Activated CD4-positive, alpha-beta memory T cell treated with anti-CD3 and anti-CD28 coated beads, Interleukin-2, amount 10 ng/mL, durations not matched to agents 7 days and 5 days (primary cell): ENCODE measurements at places on chromosomes 1 and 21. TPM values are rescaled to one million over a fixed set of nuclear protein-coding genes. Genes with fewer than 3 reads are reported as not detected.
A peak's percentile ranks its signal among the peaks of the same experiment; 100 is the strongest.

E2F2 gene
- total RNA-seq = 98.9 TPM

CFHR2 gene
- total RNA-seq = not detected

BCAR3 gene
- total RNA-seq = 3.1 TPM

ARV1 gene
- 13.2 TPM for total RNA-seq

FCRL3 gene
- 0.73 TPM for total RNA-seq

FAM177B gene
- not detected for total RNA-seq

DNA sequence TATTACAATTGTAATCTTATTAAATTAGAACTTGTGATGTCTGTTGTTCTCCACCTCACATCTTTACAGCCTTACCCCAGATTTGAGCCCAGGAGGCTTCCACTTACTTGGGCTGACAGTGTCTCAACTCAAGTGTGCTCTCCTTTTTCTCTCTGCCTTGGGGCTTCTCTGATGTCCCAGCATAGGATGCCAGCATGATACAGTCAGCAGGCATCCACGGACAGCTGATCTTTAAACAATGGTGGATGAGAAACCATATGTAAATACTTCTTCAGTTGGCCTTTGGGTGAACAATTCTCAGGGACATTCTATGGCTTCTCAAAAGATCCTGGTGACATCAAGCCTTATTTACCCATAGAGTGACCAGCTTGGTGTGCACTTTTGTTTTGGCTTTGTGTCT, 107.6 kb upstream of the GORAB start:
- H3K4me1 ChIP-seq = no peaks in the 10 kb centered on the region
- peaks cover 3% of the 10 kb centered on the region for H3K27me3 ChIP-seq
- H3K4me3 ChIP-seq = no peak overlapping the region
- no peaks in the 10 kb centered on the region for H3K36me3 ChIP-seq
- no peak for DNase-seq

GRCh38 chr1:46246548-46247435, 771 bp upstream of the RAD54L start:
- H3K4me3 ChIP-seq = peak overlapping the region; percentile 87
- no peaks in the 10 kb centered on the region for H3K27me3 ChIP-seq
- peaks cover 26% of the 10 kb centered on the region for H3K36me3 ChIP-seq

DNA sequence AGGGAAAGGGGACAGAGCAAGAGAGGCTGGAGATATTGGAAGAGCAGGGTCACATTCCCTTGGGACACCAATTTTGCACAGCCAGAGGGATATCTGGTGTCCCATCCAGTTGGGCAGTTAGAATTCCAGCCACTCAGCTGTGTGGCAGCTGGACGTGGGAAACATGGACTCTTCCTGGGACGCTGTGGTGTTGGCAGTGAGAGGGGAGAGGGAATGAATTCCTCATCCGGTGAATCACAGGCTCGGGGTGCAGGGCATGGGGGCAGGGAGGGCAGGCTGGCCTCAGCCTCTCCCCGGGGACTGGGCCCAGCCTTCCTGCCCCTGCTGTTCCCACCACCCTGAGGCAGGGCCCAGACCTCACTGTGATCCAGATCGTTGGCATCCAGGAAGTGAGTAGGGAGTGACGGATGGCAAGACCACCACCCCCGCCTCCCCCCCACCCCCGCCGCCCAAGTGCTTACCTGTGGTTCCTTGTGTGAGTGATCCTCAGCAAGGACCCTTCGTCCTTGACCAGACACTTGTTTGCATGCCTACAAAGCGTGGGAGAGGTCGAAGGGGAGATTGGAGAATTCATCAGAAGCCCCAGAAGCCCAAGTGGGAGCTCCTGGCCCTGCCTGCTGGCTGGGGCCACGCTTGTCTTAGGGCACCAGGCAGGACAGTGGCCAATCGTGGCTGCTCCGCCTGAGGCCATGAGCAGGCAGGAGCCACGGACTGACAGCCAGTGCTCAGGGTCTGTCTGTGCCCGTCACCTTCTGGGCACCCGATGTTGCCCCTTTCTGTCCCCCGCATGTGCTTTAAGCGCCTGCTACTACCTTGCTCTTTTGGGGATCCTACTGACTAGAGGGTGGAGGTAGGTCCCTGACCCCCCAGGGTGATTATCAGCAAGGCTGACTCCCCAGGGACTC, 8.7 kb downstream of the WNT3A start:
- no peaks in the 10 kb centered on the region for H3K4me1 ChIP-seq
- DNase-seq = no peak

DNA sequence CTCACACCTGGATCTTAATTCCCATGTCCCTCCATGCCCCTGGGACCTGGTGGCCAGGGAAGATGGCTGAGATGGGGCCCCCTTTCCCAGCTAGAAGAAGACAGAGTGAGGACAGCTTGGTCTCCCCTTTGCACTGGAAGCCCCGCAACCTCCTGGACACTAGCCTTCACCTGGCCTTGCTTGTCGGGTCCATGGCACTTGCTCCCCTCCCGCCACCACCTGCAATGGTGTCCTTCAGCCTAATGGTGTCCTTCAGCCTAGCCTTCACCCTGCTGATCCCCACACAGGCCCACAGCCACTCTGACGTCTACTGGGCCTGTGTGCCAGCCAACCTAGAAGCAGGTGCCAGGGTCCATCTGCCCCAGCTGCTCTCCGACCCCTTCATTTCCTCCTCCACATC, 45.9 kb upstream of the EDN2 start:
- H3K4me1 ChIP-seq = no peaks in the 10 kb centered on the region
- no peaks in the 10 kb centered on the region for H3K27me3 ChIP-seq
- no peak for DNase-seq
- no peak overlapping the region for H3K4me3 ChIP-seq

- peak overlapping the region; percentile 87 for H3K4me3 ChIP-seq
- H3K27me3 ChIP-seq = no peaks in the 10 kb centered on the region
- H3K4me1 ChIP-seq = peaks cover 36% of the 10 kb centered on the region
- peak overlapping the region; percentile 87 for H3K27ac ChIP-seq
- H3K36me3 ChIP-seq = peaks cover 21% of the 10 kb centered on the region
- peak; percentile 55 for DNase-seq
These were observed 953 bp upstream of the BRWD1 start for GRCh38 chr21:39314143-39315027.

DNA sequence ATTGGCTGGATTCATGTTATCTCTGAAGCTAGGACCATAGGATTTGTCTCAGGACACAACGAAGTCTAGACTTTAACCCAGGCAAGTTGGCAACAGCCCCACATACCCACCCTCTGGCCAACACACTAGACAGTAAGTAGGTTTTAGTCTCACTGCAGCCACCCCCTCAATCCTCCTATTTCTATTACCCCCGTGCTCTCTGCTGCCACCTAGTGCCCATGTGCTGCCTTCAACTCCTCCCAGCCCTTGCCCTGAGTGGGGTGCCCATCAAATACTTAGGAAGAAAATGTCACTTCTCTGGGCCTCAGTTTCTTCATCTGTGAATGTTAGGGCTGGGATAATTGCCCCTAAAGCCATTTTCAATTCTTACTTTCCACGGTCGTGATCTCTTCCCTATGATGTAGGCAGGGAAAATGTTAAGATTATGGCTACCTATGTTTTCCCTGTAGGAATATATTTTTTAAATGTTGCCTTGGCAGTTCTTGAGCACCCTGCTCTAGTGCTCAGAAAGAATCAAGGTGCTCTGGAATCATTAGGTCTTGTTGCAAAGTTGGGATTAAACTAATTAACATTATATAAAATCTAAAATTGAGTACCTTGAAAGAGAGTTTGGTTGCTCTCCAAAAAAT, 213.0 kb downstream of the LMX1A start:
- H3K36me3 ChIP-seq = no peaks in the 10 kb centered on the region
- H3K4me1 ChIP-seq = no peaks in the 10 kb centered on the region
- DNase-seq = peak; percentile 46
- peaks cover 7% of the 10 kb centered on the region for H3K27me3 ChIP-seq
- no peak overlapping the region for H3K27ac ChIP-seq
- no peak overlapping the region for H3K4me3 ChIP-seq

DNA sequence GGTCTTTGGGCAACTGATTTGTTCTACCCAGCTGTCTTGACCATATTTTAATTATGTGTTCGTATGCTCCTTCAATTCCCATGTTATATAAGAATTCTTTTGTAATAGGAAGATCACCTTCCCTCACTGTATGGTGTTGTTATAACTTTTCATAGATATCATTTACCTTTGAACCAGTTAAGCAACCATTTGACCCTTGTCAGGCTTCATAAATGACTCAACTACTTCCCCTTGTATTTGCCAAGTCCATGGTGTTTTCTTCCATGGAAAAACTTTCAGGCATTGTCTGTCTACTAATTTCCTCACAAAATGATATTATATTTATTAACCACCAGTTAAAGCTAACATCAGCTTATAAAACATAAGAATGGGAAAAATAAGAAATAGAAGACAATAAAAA, 5.1 kb downstream of the BPNT1 start:
- no peaks in the 10 kb centered on the region for H3K27me3 ChIP-seq
- H3K36me3 ChIP-seq = peaks cover 9% of the 10 kb centered on the region
- no peak for DNase-seq

- no peak overlapping the region for H3K4me3 ChIP-seq
- H3K4me1 ChIP-seq = peaks cover 7% of the 10 kb centered on the region
- H3K27me3 ChIP-seq = peaks cover 62% of the 10 kb centered on the region
- no peak overlapping the region for H3K27ac ChIP-seq
- peak; percentile 12 for DNase-seq
These were observed 1.1 kb downstream of the WNT3A start for GRCh38 chr1:228007801-228008341.

DNA sequence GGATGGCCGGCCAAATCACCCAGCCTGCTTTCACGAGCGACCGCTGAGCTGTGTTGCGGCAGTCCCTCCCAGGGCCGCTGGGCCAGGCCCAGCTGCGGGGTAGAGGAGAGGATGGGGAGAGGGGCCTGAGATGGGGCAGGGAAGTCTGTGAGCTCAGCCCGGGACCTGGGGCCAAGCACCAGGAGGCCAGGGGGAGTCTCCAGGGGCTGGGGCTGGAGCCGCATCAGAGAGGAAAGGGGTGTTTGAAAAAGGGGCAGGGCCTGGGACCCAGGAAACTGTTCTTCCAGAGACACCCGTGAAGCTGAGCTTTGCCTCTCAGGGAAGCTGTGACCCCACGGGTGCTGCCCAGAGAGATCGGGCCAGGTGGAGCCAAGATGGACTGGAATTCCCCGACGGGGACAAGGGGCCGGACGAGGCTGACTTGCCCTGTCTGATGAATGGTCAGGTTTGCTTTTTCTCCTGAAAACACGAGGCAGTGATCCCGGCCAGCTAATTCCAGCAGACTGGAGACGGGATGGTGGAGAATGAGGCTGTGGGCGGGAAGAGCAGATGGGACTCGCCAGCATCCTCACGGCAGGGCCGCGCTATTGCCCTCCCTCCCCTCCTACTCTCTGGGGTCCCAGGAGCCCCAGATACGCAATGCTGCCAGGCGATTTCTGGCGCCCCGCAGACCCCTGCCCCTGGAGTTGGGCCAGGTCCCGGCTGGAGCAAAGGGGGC, 40.3 kb upstream of the COL18A1 start:
- no peak overlapping the region for H3K27ac ChIP-seq
- peaks cover 9% of the 10 kb centered on the region for H3K4me1 ChIP-seq
- no peak for DNase-seq
- H3K27me3 ChIP-seq = peaks cover 9% of the 10 kb centered on the region
- no peaks in the 10 kb centered on the region for H3K36me3 ChIP-seq
- no peak overlapping the region for H3K4me3 ChIP-seq

DNA sequence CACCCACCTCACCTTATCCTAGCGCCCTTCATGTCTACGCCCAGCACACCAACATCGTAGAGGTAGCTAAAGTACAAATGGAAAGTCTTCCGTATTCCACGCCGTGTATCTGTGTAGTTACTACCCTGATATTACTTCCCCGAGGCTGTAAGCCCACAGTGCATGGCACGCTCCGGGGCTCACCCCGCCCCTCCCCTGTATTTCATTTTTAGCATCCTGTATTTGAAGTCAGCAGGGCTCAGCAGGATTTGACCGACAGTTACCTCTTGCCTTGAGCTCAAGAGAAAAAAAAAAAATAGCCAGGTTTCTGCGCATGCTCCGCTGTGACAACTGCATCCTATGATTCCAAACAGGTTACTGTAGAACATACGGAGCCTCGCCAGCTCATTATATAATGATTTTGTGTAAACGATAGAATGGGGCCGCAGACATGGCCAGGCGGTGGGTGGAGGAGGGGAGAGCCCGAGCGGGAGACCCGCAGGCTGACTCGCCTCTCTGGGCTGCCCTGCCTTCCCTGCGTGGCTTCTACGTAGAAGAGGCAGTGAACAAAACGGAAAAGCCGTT, 1.3 kb downstream of the ABCG1 start:
- peak; percentile 79 for DNase-seq
- H3K27me3 ChIP-seq = peaks cover 4% of the 10 kb centered on the region
- peak overlapping the region; percentile 84 for H3K27ac ChIP-seq

- peaks cover 77% of the 10 kb centered on the region for H3K36me3 ChIP-seq
- H3K27me3 ChIP-seq = no peaks in the 10 kb centered on the region
- no peak overlapping the region for H3K27ac ChIP-seq
- no peak for DNase-seq
- H3K4me3 ChIP-seq = no peak overlapping the region
- peaks cover 18% of the 10 kb centered on the region for H3K4me1 ChIP-seq
These were observed 9.8 kb downstream of the PARP1 start for GRCh38 chr1:226397955-226398636.

- H3K4me1 ChIP-seq = no peaks in the 10 kb centered on the region
- H3K36me3 ChIP-seq = no peaks in the 10 kb centered on the region
- no peak for DNase-seq
- H3K27ac ChIP-seq = no peak overlapping the region
- no peaks in the 10 kb centered on the region for H3K27me3 ChIP-seq
These were observed 295.4 kb upstream of the PBX1 start for GRCh38 chr1:164263540-164263939.

- no peak overlapping the region for H3K27ac ChIP-seq
- H3K4me1 ChIP-seq = peaks cover 4% of the 10 kb centered on the region
- no peak for DNase-seq
- no peak overlapping the region for H3K4me3 ChIP-seq
- H3K27me3 ChIP-seq = no peaks in the 10 kb centered on the region
These were observed 27.7 kb downstream of the MX1 start for GRCh38 chr21:41453761-41454160.

GRCh38 chr1:164704954-164705353, 146.0 kb downstream of the PBX1 start:
- H3K4me1 ChIP-seq = no peaks in the 10 kb centered on the region
- H3K27me3 ChIP-seq = no peaks in the 10 kb centered on the region

DNA sequence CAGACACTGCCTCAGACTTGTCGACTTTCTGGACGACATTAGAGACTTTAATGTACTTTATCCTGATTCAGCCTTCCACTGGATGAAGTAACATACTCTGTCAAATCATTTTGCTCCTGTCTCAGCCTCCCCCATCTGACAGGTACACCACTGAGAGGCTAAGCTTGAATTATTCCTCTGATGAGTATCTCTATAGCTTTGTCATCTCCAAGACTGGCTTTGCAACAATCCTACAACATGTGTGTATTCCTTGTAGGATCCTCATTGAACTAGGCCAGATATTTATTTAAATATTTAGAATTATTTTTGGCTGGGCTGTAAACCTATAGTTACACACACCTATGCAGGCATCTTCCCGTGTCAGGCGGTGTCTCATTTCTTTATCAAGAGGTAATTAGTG, 1.1 kb upstream of the TRIM58 start:
- no peak for DNase-seq
- H3K4me3 ChIP-seq = peak overlapping the region; percentile 21
- H3K27ac ChIP-seq = no peak overlapping the region
- no peaks in the 10 kb centered on the region for H3K36me3 ChIP-seq

GRCh38 chr1:91745640-91746373, 140.1 kb downstream of the TGFBR3 start:
- no peak for DNase-seq
- peaks cover 73% of the 10 kb centered on the region for H3K36me3 ChIP-seq
- H3K4me3 ChIP-seq = no peak overlapping the region
- no peaks in the 10 kb centered on the region for H3K27me3 ChIP-seq
- H3K27ac ChIP-seq = no peak overlapping the region
